Stimulated activated CD8-positive, alpha-beta memory T cell treated with anti-CD3 and anti-CD28 coated beads, Interleukin-2, amount 100 ng/mL, for 1 hour (primary cell): ENCODE measurements at places on chromosomes 7 and 10.

DNA sequence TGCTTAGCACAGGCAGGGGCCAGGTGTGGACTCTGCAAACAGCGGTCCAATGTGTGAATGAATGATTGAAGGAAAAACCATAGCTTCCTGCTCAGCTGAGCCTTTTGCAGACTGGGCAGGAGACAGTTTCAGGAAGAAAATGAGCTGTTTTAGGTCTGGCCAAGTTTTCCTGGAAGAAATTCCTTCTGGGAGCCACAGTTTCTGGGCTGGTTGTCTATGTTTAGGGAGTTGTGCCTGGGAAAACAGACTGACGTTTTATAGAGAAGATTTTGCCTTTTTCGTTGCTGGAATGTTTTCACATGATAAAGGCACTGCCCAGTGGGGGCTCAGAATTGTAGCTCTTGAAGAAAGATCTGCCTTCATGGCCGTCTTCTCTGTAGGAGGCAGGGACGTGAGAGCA lies 255.1 kb downstream of the CCSER2 start:
- DNase-seq = no peak

DNA sequence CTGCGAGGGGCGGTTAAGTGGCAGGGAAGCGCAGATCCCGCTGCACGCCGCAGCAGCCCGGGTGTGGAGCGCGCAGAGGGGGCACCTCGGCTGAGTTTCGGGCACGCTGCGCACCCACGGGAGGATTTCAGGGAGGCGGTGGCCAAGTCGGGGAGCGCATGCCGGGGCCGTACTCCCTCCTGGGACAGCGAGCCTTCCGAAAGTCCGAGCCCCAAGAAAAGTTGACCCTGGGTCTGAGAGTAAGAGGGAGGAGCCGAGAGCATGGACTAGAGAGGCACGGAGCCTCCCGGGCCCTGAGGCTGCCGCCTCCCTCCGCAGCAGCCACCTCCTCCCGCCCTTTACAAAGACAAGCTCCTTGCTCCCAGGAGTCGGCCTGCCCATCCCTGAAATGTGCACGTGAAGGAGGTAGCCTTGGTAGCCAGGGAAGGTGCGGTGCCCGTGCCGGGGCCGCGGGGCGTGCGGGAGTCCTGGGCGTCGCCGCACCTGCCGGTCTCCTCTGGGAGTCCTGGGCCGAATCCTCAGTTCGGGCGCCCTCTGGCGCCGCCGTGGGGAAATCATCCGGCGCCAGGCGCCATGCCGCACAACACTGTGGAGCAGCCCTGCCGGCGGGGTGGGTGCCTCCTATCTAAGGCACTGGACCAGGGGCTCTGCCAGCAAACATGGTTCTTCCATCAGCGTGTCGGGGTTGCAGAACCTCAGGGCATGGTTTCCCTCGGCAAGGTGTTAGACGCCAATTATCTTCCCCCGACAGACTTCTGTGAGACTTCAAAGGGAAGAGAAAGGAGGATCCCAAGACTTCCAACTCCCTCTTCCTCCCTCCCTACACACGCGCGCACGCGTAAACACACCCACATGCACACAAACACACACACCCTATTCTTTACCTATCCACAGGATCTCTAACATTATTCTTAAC lies 104.0 kb downstream of the TRIL start:
- peak; percentile 25 for DNase-seq

DNA sequence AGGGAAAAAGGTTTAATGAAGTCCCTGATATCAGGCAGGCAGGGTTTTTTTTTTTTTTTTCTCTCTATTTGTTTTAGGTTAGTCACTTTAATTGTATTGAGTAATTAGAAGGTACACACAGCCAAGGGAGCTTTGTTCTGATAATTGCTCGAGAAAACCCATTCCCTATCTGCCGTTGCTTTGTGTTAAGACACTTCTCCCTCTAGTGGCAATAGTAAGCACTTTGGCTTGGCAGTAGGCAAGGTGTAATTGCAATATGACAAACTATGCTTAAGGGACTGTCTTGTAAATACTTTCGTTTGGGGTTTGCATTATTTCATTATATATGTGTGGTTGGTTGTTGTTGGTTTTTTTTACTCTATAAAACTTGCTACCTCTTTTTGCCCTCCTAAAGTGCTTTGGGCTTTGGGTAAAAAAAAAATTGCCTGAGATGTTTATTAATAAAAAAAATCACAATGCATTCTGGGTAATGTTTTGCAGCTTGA lies 113.4 kb downstream of the BTRC start:
- DNase-seq = no peak

GRCh38 chr7:98701372-98701771 lies 84.3 kb downstream of the NPTX2 start:
- no peak for DNase-seq

DNA sequence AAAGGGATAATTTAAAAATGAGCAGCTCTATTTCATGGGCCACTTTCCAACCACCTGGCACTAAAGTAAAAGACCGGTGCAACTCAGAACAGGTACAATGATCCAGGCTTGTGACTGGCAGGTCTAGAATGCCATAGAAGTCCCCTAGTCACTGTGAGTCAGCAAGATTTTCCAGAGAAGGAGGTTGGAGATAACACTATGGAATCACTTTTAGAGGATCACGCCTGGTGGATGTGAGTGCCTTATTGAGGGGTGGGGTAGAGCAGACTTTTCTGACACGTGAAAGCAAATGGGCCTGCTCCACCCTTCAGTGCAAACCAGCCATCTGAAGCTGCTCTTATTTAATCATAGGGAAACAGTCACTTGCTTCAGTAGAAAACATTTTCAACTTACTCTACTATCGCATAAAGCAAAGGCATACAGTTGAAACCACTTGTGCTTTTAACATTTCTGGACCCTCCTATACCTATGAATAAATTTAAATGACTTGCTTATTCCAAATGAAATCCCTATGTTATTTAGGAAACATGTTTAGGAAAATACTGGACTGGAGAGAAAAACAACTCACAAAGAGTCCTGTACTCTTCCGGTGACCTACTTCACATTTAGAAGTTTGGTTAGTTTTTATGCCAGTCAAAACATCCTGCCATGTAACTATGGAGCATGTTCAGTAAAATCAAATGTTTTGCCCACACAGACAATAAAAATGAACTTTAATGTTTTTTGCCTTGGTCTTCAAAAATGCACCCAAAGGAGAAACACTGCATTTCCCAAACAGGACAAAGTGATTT lies 21.5 kb upstream of the AKR1C1 start:
- DNase-seq = no peak

DNA sequence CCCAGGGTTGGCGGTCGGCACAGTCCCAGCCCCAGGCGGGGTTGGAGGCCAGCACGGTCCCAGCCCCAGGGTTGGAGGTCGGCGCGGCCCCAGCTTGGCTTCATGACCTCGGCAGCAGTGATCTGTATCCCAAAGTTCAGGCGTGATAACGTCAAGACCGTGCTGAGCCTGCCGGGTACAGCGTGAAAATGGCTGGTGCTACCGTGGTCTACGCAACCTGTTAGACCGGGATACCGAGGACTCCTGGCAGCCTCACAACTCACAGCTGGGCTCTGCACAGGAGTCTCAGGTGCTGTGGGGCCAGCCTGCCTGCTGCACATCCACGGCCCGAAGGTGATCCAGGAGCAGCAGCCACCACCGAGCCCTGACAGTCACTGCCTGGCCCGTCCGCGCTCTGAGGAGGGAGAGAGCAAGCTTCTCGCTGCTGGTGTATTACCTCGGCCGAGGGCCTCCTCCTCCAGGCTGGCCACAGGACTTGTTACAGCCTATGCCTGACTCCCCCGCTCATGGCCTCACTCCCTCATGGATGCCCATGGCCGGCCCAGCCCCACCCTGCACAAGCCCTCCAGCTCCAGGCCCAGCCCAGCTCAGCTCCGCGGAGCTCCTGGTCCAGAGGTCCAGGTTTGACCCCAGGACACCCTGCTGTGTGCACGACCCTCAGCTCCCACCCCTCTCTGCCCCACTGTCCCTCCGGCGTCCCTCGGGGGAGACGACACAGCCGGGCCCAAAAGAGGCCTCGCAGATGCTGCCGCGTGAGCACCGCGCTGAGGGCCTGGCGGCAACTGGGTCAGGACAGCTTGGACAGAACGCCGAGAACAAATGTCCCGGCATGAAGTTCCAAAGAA lies 156.0 kb downstream of the ELFN1 start:
- DNase-seq = no peak

DNA sequence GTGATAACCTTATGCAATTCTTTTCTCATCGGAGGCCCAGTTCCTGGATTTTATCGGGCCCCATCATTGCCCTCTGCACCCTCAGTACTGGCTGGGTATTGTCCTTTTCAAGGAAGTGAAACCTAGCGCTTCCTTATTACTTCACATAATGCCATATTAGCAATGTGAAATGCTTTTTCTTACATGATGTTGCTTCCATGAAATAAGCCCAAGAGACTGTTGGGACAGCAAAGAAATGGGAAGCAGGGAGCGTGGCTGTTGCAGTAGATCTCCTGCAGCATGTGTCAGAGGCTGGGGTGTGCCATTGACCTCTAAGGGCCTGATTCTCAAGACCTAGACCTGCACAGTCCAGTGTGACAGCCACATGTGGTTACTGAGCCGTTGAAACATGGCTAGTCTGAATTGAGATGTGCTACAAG lies 8.1 kb downstream of the CHN2 start:
- DNase-seq = no peak

DNA sequence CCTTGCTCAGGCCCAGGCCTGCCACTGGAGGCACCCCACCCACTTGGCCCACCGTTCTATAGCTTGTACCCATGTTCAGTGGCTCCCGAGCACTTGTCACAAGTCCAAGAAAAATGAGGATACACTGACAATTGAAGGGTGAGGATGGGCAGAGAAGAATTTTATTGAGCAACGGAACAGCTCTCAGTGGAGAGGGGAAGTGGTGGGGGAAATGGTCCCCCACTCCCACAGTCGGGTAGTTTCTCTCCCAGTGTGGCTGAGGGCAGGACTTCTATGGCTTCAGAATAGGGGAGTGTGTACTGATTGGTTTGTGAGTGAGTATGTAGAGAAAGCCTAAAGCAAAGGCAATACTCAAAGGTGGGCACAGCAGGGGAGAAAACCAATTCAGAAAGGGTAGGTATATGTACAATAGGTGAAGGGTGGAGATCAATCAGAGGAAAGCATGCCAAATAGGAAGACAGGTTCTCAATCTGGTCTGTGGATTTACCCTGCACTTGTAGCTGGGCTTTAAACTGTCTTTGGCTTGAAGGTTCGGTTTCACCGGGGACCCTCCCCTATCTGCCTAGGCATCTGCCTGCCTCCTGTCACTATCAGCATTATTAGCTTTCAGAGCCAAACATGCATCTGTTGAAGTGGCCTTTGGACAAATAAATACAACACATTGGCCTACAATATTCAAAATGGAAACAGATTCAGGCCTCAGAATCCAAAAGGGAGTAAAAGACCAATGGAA lies 8.9 kb upstream of the TSPAN13 start:
- no peak for DNase-seq

GRCh38 chr7:7607010-7607409 lies 33.5 kb upstream of the UMAD1 start:
- DNase-seq = no peak

GRCh38 chr10:56028298-56029132 lies 332.5 kb downstream of the ZWINT start:
- DNase-seq = no peak

DNA sequence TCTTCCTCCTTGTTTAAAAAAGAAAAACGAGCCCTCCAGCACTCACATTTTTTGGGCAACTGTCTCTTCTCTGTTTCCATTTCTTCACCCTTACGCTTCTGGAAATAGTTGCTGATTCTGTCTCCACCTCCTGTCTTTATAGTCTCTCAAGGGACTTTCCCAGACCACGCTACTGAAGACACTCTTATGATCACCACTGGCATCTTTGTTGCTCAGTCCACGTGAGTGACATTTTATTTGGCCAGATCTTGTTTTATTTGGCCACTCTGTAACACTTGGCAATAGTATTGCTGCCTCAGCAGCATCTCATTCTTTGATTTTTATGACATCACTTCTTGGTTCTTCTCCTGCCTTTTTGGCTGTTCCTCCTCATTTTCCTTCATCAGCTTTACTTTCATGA lies 21.6 kb upstream of the NME8 start:
- no peak for DNase-seq

- DNase-seq = no peak
Observed at GRCh38 chr7:44274623-44274975, 50.8 kb downstream of the CAMK2B start.

DNA sequence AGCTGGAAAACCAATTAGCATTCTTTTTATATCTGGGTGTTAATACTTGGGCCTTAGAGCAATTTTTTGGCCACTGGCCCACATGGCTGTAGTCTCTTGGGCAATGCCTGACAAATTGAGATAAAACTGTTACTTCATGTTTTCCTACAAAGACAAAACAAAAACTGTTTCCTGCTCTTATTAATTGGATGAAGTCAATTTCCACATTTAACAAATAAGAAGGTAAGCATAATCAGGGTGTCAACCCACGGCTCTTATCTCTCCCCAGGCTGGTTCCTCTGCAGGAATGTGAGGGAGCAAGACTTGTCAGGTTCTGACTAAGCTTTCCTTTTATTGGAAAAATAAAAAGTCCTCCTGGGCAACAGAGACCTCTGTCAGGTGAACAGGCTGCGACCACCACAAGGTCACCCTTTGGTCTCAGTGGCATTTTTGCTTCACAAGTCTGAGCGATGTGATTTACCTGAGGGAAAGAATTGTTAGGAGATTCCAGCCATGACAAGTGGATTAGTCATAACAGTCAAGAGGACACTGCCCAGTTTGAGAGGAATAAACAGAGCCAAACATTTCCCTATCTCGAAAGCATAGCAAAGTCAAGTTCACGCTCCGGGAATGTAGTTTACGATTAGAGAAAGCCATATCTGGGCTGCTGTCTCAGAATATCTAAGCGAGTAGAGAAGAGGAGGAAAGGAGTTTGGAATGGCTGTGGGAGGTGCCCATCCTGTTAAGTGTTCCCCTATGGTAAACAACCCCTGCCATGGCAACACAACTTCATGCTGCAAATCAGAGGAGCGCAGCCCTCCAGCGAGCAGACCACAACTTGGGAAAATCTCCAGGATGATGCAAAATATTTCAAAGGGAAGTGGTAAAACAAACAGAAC lies 144.4 kb downstream of the TES start:
- no peak for DNase-seq

DNA sequence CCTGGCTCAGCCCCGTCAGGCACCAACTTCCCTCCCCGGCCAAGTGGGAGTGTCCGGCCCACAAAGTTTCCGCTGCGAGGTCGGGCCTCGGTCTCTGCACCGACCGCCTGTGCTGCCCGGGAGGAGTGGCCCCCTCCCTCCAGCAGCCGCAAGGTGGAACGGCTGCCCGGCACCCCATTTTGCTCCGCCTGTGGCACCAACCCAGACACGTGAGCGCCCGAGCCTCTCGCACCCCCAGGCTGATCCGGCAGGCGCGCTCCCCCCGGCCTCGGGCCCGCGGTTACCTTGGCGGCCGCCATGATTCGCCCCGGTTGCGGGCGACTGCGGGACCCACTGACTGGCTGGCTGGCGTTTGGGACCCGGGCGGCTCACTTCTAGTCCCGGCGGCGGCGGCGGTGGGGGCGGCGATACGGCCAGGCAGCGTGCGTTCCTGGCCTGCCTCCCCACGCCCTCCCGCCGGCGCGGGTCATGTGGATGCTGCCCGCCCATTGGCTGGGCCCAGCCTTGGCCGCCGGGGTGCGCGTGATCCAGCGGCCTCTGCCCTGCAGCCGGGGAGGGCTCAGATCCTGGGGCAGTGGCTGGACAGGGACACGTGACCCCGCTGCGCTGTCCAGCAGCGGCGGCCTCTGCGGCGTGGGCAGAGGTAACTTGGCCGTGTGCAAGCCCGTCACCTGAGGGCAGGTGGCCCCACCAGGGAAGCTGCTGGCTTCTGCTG lies at the start of gene SLC25A13:
Gene SLC25A13, minus strand, starts transcription at position 441 of the 715 bp plus-strand sequence. Its CDS starts 142 bp downstream, at position 299.
- DNase-seq = peak; percentile 21

- DNase-seq = no peak
Observed at GRCh38 chr10:43197834-43198681, 59.8 kb downstream of the CSGALNACT2 start.

GRCh38 chr7:132465516-132465915 lies 110.8 kb downstream of the PLXNA4 start:
- DNase-seq = no peak

GRCh38 chr7:84362828-84363227 lies 168.2 kb upstream of the SEMA3A start:
- DNase-seq = no peak
